Islet precursor cell (in vitro differentiated cells): ENCODE measurements at places on chromosomes 6 and 20.
A peak's percentile ranks its signal among the peaks of the same experiment; 100 is the strongest.

GRCh38 chr20:1820138-1821079, 74.8 kb upstream of the SIRPA start:
- DNase-seq = peak; percentile 60

DNA sequence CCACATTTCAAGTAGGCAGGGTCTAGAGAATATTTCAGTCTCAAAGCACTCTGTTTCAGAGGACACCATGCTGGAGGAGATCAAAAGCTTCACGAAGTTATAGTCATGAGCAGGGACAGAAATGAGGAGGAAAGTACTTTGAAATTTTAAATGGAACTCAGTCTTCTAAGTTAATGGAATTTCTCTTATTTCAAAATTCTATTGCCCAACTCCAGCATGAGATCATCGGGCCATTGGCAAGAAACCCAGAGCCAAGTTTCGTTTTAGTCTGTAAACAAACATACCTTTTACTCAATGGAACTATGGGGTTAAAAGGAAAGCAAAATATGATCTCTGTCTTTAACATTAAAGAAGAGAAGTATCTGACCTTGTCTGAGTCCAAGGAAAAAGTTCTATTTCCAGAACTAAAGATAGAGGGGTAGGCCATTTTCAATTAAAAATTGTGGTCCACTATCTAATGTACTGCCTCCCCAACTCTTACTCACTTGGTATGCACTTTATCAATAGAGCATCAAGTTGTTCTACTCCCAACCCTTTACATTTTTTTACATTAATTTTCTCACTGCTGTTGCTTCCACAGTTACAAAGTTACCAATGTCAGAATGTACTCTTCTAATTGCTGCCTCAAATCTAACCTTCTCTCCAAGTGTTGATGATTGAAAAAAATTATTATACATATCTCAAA, 235.3 kb upstream of the NRSN1 start:
- DNase-seq = no peak

DNA sequence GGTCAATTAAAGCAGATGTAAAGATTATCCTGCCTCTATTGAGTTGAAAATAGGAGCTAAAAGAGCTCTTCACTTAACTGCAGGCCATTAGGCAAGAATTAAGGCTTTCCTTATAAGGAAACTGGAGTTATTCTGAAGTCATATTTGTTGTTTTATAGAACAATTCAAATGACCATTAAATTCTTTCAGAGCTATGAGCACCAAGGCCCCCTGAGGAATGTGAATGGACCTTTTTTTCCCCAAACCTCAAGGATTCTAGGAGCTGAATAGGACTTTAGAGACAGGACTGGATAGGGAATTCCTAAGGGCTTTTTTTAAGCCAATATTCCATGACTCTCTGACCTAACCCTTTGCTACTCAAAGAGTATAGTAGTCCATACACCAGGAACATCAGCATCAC, 565.7 kb upstream of the BTBD3 start:
- no peak for DNase-seq

DNA sequence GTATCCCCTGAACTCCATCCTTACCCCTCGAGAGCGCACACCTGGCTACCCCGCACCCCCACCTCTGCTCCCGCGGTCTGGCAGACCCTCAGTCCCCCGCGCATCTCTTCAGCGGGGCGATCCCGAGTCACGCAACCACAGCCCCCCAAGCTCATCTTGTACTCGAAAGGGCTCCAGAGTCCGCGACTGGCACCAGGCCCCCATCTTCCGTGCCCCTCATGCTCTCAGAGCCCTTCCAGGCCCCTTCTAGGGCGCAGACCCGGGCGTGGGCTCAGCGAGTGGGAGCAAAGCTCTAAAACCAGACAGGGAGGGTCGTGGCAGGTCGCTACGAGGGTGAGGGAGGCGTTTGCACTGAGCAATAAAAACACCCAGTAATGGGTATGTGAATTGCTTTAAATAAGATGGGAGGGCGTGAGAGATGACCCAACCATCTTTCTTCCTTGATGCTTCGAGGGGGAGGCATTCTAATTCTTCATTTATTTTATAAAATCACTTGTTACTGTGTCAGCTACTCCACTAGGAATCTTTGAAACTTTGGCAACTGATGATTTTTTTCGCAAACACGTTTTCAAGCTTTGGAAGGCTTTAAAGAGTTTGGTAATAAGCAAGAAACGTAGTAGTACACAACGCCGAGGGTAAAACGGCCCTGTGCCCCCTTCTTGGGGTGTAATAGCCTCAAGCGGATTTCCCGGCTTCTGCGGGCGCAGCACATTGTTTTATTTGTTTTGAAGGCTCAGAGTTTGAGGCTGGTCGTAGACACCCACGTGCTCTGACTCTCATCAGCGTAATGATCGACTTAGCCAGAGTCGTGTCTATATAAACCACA, 42.6 kb upstream of the SUPT3H start:
- DNase-seq = peak; percentile 57

GRCh38 chr6:1527073-1527457, 82.7 kb upstream of the FOXC1 start:
- peak; percentile 85 for DNase-seq

DNA sequence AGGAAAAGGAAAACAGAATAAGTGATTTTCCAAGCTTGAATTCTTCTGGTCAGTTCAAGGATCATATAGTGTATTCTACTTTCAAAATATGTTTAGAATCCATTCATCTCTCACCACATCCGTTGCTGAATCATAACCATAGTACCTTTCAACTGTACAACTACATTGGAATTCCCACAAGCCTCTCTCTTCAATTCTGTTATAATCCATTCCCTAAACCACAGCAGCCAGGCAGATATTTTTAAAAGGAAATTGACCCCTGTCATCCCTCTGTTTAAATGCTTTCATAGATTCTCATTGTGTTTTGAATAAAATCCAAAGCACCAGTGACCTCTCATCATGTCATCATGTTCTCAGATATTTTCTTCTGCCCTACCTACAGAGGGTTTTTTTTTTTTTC, 412.7 kb downstream of the GRIK2 start:
- DNase-seq = no peak

GRCh38 chr20:49320460-49320859, 42.6 kb upstream of the ZNFX1 start:
- peak; percentile 81 for DNase-seq

DNA sequence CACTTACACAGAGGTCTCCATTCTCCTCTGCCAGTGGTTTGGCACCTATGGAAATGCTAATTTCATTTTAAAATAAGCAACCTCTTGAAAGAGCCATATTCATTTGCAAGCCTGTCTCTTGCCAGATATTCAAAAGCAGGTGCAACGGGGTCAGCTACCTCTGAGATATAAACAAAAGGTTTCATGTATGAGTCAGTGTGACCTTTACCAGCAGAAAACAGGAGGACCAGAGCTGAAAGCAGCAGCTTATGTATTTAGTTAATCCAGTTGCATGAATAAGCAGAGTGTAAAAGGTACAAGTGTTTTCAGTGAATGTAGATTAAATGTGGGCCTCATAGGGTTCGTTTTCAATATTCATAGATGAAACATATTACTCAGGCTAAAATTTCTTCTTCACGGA, 56.0 kb downstream of the TENT5A start:
- DNase-seq = peak; percentile 52

DNA sequence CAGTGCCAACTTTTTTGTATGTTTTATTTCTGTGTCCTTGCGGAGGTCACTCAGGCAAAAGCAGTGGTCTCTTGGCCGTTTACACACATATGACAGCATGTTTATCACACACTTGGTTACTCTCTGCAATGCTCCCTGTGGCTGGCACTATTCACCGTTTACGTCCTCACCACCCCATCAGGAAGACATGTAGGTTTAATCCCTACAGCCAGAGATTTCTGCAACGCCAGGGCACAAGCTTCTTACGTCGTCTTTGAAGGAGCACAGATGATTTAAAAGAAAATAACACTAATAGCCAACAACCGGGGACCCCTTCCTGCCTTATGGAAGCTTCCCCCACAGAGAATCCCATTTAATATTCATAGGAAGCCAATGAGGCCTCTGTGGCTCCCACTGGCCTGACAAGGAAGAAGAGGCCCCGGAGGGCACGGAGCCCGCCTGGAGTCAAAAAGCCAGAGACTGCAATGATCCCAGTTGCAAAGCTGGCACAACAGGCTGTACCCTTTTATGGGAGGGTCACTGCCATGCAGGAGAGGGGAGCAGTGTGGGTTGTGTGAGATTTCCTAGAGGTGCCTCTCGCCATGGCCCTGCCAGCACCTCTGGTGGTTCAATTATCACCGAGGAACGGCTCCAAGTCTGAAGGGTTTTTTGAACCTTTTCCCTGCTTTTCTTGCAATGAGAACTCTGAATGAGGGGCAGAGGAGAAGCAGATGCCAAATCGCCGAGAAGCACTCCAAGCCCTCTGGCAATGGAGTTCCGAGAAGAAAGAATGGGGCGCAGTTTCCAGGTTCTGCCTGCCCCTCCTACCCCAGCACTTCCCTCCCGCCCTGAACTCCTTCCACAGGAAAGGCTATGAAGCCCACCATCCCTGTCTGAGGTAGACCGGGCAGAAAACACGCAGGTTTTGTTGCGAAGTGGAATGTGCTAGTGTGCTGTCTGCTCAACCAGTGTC, 96.2 kb downstream of the THBS2 start:
- DNase-seq = no peak

DNA sequence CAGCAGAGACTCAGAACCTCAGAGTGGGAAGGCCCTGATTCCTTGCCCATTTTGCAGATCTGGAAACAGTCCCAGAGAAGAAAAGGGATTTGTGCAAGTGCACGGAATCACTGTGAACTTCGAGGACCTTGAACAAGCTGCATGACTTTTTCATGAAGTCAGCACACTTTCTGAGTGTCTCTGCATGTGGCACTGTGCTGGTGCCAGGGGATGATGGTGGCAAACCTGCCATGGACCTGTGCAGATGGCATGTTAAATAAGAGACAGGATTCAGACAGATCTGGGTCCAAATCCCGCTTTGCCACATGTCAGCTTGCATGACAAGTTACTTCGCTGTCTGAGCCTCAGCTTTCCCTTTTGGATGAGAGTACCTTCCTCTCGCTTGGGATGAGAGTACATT, 26.8 kb downstream of the ZNF831 start:
- no peak for DNase-seq

- DNase-seq = no peak
Measured at GRCh38 chr6:21496196-21496595, 97.4 kb upstream of the SOX4 start.

- no peak for DNase-seq
Measured at GRCh38 chr6:3887150-3887700, 38.1 kb downstream of the FAM50B start.

- no peak for DNase-seq
Measured at GRCh38 chr6:37238381-37238780, 19.2 kb upstream of the TBC1D22B start.

- DNase-seq = peak; percentile 93
Measured at GRCh38 chr20:2133318-2134183, 31.9 kb downstream of the STK35 start.

DNA sequence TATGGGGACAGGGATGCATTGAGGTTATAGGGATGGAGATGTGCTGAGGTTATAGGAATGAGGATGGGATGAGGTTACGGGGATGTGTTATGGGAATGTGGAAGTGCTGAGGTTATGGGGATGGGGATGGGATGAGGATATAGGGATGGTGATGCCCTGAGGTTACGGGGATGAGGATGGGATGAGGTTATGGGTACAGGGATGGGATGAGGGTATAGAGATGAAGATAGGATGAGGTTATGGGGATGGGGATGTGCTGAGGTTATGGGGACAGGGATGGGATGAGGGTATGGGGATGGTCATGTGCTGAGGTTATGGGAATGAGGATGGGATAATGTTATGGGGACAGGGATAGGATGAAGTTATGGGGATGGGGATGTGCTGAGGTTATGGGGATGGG, 542.8 kb downstream of the CDH26 start:
- DNase-seq = no peak

DNA sequence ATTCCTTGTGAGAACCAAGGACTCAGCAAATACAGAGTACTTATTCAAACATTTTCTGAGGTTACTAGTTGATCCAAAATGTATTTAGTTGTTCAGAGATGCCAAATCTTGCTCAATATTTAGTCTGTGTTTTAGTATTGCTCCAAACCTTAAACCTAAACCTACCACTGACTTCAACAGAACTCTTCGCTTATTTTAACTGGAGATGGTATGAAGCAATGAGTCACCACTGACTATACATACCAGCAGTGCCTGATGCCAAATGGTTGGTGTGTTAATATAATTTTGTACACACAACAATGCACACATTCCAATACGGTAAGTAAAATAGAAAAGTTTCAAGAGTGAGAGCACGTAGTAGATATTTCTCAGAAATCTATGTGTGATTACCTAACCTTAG, 1.9 kb upstream of the SPTLC3 start:
- no peak for DNase-seq

DNA sequence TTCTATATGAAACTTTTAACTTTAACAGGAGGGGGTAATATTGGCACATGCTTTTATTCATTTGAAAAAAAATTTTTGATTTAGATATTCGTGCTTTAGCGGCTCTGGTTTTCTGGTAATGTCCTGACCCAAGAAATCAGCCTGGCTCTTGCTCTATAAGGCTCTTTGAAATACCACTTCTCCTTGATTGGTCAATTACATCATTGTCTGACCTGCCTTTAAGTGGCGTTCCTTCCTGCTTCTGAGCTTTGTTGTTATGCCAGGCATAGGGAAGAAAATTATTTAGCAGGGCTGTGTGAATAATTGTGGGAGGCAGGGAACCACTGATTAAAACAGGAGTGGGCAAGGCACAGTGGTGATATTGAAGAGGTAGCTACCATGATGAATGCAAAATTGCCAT, 3.9 kb downstream of the RNF144B start:
- DNase-seq = no peak

- DNase-seq = no peak
Measured at GRCh38 chr6:134456226-134456625, 138.3 kb upstream of the SGK1 start.

DNA sequence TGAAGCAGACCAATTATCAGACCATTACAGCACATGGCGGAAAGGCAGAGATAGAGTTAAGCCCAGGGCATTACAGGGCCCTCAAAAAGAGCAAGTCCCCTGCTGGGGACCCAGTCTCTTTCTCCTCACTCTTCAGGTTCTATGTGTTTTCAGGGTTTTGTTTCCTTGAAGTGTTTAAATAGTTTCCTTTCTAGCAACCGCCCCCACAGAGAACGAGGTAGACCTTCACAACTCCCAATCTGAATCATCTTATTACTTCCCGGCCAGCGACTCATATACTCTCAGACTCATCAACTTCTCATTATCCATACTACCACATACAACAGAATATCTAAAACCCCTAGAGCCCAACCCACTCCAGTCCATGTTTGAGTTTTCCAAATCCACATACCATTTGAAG, 526.6 kb upstream of the ARID1B start:
- no peak for DNase-seq

- DNase-seq = no peak
Measured at GRCh38 chr6:15280028-15280427, 34.2 kb downstream of the JARID2 start.

DNA sequence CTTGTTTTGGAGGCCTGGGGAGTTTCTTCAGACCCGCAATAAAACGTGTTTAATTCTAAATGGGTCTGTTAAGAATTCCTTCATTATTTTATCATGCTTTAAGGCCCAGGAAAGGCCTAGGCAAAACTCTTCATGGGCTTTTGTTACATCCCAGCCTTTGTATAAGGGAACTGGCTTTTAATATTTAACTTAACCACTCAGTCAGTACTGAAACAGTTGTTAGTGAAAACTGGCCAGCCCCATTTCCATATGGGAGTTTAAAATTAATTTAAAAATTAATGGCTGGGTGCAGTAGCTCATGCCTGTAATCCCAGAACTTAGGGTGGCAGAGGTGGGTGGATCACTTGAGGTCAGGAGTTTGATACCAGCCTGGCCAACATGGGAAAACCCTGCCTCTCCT, 213.2 kb upstream of the FKBP1C start:
- DNase-seq = no peak

- DNase-seq = no peak
Measured at GRCh38 chr6:15001326-15001910, 244.5 kb upstream of the JARID2 start.

- no peak for DNase-seq
Measured at GRCh38 chr6:113809826-113810225, 47.3 kb upstream of the MARCKS start.
